Stimulated activated CD4-positive, alpha-beta T cell treated with anti-CD3 and anti-CD28 coated beads, Interleukin-4, amount 100 ng/mL, for 48 hours (primary cell): ENCODE measurements at places on chromosomes 12 and 14.

- no peak for DNase-seq
Measured at GRCh38 chr14:105738638-105739037, 212.3 kb downstream of the TMEM121 start.

GRCh38 chr14:61491876-61492434, 170.6 kb downstream of the PRKCH start:
- DNase-seq, result no peak

DNA sequence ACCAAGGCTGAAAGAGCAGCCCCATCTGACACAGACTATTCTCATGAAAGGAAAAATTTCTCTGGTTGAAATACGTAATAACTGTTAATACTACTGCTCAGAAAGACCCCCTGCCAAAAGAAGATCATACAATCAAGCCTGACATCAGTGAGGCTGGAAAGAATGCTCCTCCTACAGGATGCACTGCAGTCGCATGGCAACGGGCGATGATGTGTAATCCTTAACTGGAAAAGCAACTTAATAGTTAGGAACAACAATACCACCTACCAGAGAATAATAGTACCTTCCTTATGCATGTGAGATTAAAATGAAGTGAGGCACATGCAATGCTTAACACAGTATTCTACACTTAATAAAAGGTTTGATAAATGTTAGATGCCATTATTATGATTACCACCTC, 1.2 kb upstream of the GOLGA5 start:
- no peak for DNase-seq

DNA sequence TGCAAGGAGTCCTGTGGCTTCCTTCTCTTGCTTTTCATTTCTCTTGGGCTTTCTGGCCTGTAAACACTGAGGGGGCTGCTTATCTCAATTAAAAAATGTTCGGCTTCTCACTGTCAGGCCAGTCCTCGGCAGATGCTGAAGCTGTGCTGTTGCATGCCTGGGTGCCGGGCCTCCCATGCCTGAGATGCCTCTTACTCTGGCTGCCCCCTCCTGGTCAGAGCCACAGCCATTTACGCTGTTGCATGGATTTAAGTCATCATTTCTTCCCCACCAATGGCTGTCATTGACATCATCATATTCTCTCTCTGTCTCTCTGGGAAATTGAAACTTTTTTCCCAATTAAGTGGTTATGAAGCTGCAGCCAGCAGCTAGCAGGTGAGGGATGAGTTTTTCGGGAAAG, 53.7 kb downstream of the FOXN4 start:
- DNase-seq, result no peak

- DNase-seq, result no peak
Measured at GRCh38 chr12:12747278-12747677, 30.1 kb downstream of the CDKN1B start.

DNA sequence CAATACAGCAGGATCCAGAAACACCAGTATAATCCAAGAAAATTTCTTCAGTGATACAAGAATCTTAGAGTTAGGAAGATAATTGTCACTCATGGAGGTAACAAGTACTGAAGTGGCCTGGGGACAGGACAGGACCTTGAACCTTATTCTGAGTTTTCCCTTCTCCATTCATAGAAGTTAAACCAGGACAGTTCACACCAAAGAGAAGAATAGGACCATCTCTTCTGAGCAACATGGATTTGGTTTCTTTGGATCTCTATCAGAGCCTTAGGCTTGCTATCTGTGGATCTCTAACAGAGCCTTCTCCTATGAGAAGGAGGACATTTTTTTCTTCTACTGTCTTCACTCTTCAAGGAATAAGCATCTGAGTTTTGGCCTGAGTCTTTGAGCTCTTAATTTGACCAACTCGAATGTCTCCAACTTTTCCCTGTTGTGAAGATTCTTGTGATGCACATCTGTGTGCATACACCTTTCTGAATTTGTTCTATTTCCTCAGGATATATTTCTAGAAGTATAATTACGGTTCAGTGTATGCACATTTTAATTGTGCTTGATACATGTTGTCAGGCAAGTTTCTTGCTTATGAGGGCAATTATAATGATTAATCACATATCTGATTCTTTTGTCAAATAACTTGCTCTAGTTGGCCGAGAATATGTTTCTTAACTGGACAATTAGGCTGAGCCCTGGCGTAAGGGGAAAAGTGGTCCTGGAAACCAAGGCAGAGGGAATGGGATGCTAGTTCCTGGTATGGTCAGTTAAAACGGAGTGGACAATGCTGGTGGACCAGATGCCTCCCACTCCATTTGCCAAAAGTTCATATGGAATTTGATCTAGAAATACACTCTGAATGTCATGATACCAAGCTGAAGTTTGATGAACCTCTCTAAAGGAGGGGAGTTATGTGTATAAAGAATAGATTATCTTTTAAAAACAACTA, 6.6 kb downstream of the KRT6A start:
- DNase-seq, result no peak

GRCh38 chr12:88200029-88200428, 57.9 kb downstream of the TMTC3 start:
- no peak for DNase-seq

DNA sequence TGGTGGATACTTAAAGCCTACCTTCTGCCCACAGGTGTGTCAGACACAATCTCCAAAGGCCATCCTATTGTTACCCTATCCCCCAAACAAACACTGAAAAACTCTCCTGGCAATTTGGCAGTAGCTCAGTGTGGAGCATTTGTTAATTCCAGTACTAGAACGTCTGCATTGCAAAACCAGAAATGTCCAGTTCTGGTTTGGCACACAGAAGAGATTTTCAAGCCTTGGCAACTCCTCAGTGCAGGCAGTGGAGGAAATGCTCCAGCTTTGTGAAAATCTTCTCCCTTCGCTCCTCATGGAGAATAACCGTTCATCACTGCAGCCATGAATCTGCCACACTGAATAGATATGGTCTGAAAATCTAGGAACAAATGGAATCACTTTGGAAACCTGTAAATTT, 5.3 kb upstream of the SOCS2 start:
- DNase-seq, result no peak

GRCh38 chr14:54562334-54562733, 4.6 kb upstream of the SAMD4A start:
- no peak for DNase-seq

DNA sequence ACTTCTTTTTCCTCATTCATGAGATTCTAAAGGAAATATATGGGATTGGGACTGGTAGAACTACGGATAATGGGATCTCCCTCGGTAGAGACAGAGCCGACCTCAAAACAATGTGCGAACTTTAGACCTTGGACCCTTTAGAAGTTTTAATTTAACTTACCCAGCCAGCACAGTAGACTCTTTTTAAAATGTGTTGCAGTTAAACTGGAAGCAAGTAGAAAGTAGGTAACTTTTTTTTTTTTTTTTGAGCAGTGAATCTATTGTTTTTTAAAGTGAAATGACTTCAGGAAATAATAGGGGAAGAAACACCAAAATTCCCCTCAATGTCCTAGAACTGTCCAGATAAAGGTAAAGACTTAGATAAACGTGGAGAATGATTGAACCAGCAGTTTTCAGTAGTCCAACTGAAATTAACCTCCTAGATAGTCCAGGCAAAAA, 1.1 kb upstream of the ATXN2 start:
- DNase-seq, result no peak

GRCh38 chr12:76085520-76085868, 1.0 kb upstream of the NAP1L1 start:
- no peak for DNase-seq

GRCh38 chr12:22480016-22480415, 64.3 kb downstream of the C2CD5 start:
- no peak for DNase-seq

DNA sequence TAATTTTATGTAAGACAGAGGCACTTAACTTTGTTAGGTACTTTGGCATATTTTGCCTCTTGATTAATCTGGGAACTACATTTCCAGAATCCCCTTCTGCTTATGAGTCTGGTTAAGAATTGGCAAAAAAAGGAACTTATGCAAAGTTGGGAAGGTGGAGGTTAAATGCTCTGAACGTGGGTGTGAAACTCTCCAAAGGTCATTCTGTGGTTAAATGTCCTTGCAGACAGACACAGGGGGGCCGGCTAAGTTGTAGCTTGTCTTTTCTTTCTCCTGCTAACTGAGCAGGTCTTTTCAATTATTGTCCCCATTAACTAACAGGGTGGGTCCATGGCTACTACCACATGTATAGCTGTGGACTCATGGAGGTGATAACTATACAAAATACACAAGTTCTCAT, 248.6 kb upstream of the NOVA1 start:
- no peak for DNase-seq

DNA sequence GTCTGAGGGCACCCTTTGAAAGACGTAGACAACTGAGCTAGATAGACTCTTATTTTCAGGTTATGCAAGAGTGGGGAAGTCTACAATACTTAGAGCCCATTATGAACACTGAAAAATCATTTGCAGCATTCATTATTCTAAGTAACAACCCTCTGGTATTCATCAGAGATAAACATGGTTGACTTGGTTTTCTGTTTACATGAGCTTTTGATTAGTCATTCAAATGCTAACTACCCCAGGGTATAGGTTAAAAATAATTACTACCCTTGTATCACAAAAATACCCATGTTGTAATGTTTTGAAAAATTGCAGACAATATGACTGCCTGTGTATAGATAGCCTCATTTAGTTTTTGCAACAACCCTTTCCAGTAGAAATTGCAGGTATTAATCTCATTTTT, 78.5 kb downstream of the PPFIBP1 start:
- no peak for DNase-seq

GRCh38 chr14:89143595-89143994, 273.4 kb downstream of the FOXN3 start:
- no peak for DNase-seq

DNA sequence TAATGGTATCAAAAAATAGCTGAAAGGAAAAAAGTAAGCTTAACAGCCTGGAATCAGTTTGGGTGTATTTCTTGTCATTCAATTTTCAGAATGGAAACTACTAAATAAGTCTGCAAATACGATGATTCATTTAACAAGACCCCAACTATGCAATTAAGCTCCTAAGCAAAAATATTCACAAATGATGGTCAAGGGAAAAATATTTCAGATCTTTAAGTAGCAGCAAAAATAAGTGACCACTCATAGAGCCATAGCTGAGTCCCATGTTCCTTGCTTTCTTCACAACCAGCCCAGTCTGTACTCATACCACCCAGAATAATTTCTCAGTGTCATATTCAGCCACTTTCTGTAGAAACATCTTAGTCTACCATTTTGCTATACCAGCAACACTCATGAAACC, 185.4 kb downstream of the PPM1H start:
- no peak for DNase-seq

DNA sequence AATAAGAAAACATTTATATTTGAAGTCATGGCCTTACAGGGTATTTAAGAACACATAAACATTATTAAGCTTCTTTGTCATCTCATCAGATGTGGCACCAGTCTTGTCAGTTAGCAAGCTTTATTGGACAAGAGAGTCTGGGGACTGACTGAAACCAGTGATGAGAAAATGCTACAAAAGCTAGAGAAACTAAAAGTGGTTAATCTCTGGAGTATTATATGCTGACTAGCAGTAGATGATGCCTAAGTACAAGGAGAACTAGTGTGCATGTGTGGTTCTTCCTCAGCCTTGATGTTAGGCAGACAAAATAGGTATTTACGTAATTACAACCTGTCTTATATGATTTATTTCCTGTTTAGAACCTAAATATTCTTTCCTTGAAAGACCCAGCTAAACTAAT, 176.5 kb downstream of the CPNE8 start:
- DNase-seq, result no peak

GRCh38 chr12:43015090-43015737, 425.7 kb upstream of the PRICKLE1 start:
- no peak for DNase-seq

- DNase-seq, result no peak
Measured at GRCh38 chr14:68359837-68360552, 432.9 kb downstream of the ZFP36L1 start.

DNA sequence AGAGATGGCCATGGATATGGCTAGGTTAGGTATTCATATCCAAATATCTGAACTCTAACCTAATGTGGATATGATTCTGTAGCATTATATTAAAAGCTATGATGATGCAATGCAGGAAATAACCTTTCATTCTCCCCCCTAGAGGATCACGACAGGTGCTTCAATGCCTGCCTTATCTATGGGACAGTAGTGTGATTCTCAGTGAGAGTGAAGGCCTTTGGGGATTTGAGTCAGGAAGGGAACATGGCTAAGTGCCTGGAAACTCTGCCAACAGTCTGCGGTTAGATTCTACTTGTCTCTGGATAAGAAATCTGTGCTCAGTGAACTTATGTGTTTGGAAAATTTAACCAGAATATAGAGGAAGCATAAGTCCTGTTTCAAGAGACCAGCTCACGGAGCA, 81.8 kb downstream of the SLC38A1 start:
- no peak for DNase-seq

GRCh38 chr14:104357689-104358527, 219.5 kb downstream of the KIF26A start:
- no peak for DNase-seq

DNA sequence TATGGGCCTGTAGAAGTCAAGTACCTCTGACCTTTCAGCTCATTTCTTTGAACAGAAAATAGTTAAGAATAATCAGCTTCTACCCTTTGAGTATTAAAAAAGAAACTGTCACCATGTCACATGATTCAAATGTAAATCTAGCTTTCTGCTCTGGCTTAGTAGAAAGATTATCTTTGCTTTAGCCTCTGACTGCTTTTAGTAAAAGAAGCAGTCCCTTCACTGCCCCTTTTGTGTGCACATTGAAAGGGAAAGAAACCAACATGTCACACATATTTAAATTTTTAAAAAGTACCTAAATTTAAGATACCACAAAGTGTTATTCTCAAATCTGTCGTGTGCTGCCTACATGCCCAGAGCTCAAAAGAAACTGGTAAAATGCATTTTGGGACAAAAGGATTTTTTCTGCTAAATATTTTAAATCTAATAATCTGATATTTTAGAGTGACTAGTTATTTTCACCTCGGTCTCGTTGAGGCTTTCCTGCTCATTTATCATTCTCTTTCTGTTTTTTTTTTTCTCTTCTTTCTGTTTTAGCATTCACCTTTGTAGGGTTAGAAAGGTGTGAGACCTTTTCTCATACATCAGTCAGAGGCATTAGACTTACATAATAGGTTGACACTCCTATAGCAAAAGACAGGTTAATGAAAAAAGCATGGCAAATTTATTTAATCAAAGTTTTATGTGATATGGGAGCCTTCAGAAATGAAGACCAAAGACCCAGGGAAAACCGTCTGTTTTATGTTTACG, 41.3 kb downstream of the SLC16A7 start:
- DNase-seq, result no peak

DNA sequence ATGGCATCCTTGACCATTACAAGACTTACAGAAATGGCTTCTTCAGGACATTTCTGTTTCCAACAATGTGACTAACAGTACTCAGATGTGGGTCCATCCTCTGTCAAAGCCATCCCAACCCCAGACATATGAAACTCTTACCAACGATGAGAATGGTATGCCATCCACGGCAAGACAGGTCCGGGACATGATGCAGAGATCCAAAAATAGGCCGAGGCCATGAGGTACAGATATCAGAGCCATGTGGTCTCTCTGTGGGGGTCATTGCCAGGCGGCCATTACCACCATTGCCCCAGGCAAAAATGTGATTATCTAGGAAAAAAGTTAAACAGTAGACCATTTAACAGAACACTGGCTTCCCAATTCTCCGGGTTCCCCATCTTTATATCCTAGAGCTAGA, 27.5 kb downstream of the ZC2HC1C start:
- DNase-seq, result no peak

GRCh38 chr12:81779216-81779615, 20.1 kb upstream of the PPFIA2 start:
- DNase-seq, result no peak

GRCh38 chr12:11862798-11863197, 207.9 kb upstream of the BCL2L14 start:
- no peak for DNase-seq

- DNase-seq, result no peak
Measured at GRCh38 chr12:74111688-74112360, 425.8 kb upstream of the ATXN7L3B start.

- no peak for DNase-seq
Measured at GRCh38 chr12:77153706-77154105, 88.3 kb upstream of the E2F7 start.
